ENCODE measurements at places on chromosomes 2 and 18. TPM values are rescaled to one million over a fixed set of nuclear protein-coding genes. Genes with fewer than 3 reads are reported as not detected.
A peak's percentile ranks its signal among the peaks of the same experiment; 100 is the strongest.

Gene AFF3
- total RNA-seq, result 0.50 TPM

Gene PRR30
- total RNA-seq, result not detected

DNA sequence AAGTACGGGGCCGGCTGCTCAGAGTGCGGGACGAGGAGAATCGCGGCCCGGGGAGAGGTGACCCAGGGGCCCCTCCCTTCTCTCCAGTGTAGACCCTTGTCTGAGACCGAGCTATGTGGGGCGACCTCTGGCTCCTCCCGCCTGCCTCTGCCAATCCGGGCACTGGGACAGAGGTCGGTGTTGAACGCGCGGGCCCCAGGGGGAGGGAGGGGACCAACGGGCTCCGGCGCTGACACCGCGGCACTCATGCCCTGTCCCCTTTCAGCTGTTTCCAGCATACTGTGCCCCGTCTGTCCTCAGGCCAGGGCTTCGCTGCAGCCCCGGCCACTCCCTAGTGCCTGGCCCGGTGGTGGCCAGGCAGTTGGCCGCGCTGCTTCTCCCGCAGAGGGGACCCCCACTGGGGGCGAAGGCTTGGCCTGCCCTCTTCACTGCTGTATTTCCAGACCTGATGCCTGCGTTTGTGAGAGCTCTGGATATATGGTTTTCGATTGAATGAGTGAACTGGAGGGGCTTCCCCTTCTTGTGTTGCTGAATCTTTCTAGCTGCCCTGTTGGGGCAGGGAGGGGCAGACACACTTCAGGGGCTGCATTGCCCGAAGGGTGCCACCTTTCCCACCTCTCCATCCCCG is 809 bp downstream of the DBI start:
- H3K4me3 ChIP-seq, result peak overlapping the region; percentile 100
- no peaks in the 10 kb centered on the region for H3K27me3 ChIP-seq
- peaks cover 7% of the 10 kb centered on the region for H3K4me1 ChIP-seq
- DNase-seq, result peak; percentile 8
- H3K36me3 ChIP-seq, result peaks cover 25% of the 10 kb centered on the region

DNA sequence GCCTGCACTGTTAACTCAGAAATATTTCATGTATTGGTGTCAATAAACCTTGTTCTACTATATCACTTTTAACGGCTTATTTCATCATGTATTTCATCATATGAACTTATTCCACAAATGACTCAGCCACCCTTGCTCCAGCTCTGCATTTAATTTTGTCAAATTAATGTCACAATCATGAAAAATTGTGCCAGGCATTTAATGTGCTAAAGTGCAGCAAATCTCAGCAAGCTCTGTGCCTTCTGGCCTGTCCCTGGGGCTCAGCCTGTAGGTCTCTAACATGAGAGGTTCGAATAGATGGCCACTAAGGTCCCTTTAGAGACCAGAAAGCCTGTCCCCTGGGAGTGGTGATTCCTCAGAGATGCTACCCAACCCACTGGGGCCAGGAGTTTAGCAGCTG is 28.6 kb downstream of the BOD1L2 start:
- H3K27me3 ChIP-seq, result no peaks in the 10 kb centered on the region
- no peak overlapping the region for H3K27ac ChIP-seq
- H3K4me3 ChIP-seq, result no peak overlapping the region
- H3K4me1 ChIP-seq, result no peaks in the 10 kb centered on the region

Gene SLC4A5
- total RNA-seq, result under 0.01 TPM

GRCh38 chr18:36196238-36196995 is 9.1 kb downstream of the MOCOS start:
- H3K27me3 ChIP-seq, result no peaks in the 10 kb centered on the region
- no peaks in the 10 kb centered on the region for H3K36me3 ChIP-seq
- no peak overlapping the region for H3K27ac ChIP-seq
- no peak for DNase-seq

Gene STAT4
- total RNA-seq, result 0.51 TPM
